ENCODE measurements at places on chromosomes 2 and 18. TPM values are rescaled to one million over a fixed set of nuclear protein-coding genes. Genes with fewer than 3 reads are reported as not detected.

- no peak for DNase-seq
These were observed 153.3 kb downstream of the LDLRAD4 start for GRCh38 chr18:13371689-13372418.

DNA sequence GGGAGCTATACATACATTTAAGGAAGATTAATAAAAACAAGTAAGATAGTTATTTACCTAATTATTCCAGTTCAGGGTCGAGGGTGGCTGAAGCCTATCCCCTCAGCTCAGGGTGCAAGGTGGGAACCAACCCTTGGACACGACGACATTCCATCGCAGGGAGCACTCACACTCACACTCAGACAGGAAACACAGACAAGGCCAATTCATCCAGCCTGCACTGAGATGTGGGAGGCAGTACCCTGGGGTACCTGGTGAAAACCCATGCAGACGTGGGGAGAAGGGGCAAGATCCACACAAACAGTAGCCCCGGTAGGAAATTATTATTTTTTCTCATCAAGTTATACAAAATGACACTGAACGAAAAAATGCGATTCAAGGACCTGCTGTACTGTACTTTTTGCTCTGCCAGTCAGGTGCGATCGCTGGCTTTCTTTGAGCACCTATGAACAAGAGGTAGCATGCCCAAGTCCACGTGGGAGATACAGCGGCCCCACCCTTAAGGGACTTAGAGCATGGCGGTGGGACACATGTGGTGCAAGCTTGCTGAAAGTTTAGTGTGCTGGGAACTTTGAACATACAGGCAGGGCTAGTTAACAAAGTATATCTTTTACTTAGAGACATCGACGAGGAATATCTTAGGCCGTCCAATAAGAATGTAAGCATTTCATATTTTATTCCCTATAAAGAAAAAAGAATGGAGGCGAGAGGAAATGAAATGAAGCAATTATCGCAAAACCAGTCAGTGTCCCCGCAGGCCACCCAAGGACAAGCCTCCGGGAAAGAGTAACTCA is 624 bp downstream of the METTL8 start:
- DNase-seq, result peak; percentile 44

DNA sequence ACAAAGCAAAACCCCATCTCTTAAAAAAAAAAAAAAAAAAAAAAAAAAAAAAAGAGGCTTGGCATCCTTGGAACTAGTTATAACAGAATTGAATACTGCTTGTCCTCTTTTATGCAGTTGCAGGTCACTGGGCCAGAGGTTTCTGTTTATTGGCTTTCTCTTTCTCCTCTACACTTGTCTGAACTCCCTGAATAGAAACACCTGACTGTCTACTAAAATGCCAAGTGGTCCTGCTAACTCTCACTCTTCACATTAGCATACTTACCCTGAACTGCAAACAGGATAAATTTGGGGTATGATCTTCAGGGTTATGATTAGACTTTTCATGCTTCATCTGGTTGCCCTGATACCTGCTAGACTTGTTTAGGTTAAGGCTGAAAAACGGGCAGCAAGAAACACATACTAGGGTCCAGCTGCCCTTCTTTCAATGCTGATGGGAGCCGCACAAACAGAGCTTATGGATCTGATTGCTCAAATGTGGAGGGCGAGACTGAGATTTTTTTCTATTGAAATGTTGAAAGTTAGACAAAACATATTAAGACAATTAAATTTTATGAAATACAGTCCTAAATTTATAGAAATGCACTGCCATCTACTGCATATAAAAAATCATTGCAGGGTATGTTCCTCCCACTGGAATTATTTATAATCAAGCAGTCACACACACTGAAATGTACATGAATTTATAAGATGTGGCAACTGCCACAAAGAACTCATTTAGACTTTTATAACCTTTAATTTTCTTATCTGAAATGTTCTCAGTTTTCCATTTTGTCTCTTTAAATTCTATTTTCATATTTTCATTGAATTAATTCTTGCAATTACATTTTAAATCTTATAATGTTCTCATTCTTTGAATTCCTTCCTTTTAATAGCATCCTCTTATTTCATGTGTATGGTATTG is 40.8 kb downstream of the GTF3C3 start:
- DNase-seq, result no peak

The FAM117B gene
- total RNA-seq, result 9.2 TPM

- no peak for DNase-seq
These were observed 31.3 kb downstream of the ACKR3 start for GRCh38 chr2:236600892-236601291.

The TEX44 gene
- total RNA-seq, result not detected

The FBXO36 gene
- total RNA-seq, result 2.4 TPM

The STPG4 gene
- not detected for total RNA-seq

- peak; percentile 80 for DNase-seq
These were observed 10.3 kb upstream of the HOXD1 start for GRCh38 chr2:176178038-176178756.

DNA sequence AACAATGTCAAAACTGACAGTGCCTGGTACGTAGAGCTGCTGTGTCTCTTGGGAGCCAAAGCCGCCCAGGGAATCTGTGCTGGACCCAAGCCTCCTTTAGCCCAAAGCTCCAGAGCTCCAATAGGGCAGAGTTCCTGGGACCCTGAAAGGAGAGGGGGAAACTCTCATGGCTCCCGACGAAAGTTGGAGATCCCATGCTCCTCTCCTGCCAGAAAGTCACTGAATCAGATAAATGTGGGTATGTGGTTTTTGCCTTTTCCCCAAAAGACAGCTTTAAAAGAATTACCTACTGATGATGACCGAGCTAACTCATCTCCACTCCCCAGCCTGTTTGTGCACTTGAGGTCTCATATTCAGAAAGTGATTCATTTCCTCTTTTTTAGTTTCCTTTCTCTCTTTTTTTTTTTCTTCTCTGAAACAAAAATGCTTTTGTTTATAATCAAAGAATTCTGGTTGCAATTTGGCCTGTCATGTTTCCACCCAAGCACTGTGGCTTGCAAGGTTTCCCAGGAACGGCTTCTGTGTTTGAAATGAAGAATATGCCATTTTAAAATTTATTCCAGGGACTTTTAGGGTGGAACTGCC is 14.1 kb upstream of the PMAIP1 start:
- DNase-seq, result no peak

The COL3A1 gene
- 82.8 TPM for total RNA-seq

GRCh38 chr2:169105476-169105875 is 36.1 kb downstream of the DHRS9 start:
- no peak for DNase-seq

The DRC1 gene
- total RNA-seq, result 5.0 TPM

GRCh38 chr2:68452158-68452900 is 14.8 kb downstream of the FBXO48 start:
- DNase-seq, result no peak

DNA sequence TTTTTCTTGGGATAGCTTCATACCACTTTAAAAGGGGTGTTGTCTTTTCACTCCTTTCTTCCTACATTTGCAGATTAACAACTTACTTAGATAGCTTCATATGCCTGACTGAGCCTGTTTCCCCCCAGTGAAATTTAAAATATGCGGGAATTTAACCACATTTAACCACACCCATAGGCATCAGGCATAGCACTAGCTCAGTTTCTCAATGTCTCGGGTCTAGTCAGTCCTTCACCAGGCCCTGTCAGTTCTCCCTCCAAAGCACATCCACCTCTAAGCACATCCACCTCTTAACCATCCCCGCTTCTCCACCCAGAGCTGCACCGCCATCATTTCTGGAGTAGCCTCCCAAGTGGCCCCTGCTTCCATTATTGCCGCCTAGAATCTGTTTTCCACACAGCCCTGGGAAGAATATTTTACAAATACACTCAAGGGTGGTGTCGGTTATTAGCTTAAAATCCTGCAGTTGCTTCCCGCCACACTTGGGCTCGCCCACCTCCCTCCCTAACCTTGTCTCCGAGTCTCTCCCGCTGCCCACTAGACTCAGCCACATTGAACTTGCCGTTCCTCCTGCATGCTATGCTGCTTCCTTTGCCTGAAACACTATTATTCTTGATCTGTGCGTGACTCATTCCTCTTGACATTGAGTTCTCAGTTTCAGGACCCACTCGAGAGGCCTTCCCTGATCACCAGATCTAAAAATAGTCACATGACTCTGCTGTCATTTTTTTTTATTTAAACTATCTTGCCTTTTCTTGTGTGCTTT is 68.3 kb downstream of the SPTBN1 start:
- DNase-seq, result no peak

The RAD51AP2 gene
- not detected for total RNA-seq

GRCh38 chr2:14988600-14988999 is 356.1 kb downstream of the LRATD1 start:
- no peak for DNase-seq

GRCh38 chr2:102050854-102051391 is 59.2 kb downstream of the IL1R2 start:
- DNase-seq, result no peak

The BOLL gene
- not detected for total RNA-seq

DNA sequence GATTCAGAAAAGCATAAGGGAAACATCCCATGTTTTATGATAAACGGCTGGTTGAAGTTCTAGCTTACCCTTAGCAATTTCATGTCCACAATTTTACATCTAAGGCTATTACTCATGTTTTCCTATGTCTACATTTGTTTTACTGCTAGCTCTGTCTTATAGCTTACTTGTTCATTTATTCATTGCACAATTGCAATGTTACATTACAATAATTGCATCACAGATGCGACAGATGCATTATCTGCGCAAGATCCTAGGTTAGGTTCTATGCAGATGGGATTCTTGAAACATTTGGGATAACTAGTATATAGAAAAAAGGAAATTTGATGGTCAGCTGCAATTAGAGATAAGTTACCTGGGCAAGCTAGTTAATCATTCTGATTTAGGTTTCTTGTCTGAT is 108.4 kb downstream of the ARHGAP28 start:
- no peak for DNase-seq

GRCh38 chr2:144942516-144943256 is 422.8 kb upstream of the ZEB2 start:
- DNase-seq, result no peak

GRCh38 chr2:237165405-237166276 is 80.0 kb downstream of the COPS8 start:
- DNase-seq, result no peak

GRCh38 chr2:238554468-238555315 is 128.0 kb downstream of the ASB1 start:
- DNase-seq, result no peak

DNA sequence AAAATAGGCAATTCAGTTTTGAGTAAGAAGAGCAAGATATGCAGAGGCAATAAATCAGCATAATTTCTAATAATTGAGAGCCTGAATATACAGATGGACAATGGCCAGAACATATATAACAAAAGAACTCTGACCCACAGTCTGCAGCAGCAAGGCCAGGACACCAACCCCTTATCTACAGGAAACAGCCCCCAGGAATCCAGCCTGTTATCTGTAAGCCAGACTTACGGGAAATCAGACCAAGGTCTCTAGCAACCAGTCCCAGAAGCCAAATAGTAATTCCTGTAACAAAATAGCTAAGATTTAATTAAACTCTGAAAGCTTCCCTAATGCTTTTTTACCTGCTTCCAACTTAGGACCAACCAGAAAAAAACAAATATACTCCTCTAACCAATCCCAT is 434.5 kb upstream of the GYPC start:
- no peak for DNase-seq

The FAM228A gene
- 1.4 TPM for total RNA-seq

The CRYGA gene
- not detected for total RNA-seq

GRCh38 chr18:77495982-77496690 is 246.5 kb downstream of the GALR1 start:
- DNase-seq, result no peak

DNA sequence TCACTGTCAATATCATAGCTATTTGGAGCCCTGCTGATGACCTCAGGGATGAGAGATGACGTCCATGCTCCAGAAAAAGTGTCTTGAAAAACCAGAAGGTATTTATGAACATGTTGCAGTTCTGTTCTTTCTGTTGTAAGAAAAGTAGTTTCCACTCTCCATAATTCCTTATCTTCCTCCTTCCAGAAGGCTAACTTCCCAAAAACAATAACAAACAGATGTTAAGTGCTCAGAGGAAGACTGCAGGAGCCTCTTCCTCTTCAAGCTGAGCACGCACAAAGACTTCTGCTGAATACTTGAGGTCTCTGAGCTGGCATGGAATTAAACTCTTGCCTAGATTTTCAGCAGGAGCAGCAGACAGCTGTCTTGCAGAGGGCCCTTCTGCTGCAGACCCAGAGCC is 434.5 kb upstream of the KLHL29 start:
- no peak for DNase-seq

The SALL3 gene
- total RNA-seq, result 0.24 TPM

DNA sequence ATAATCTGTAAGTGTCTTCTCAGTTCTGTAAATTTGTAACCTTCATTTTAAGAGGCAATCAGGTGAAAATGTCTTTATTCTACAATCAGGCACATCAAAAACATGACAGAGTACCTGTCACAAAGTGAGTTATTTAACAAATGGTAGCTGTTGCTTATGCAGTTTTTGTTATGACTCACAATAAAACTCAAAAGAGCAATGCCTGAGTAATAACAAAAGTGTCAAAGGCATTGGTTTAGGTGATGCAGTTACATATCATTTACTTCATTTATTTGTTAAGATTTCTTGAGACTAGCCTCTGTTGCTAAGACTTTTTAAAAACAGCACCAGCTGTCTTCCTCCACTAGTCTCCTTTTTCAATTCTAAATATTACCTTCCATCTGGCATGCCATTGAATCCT is 177.8 kb downstream of the KIAA1328 start:
- DNase-seq, result no peak

GRCh38 chr2:168198476-168199207 is 48.8 kb downstream of the STK39 start:
- DNase-seq, result no peak

DNA sequence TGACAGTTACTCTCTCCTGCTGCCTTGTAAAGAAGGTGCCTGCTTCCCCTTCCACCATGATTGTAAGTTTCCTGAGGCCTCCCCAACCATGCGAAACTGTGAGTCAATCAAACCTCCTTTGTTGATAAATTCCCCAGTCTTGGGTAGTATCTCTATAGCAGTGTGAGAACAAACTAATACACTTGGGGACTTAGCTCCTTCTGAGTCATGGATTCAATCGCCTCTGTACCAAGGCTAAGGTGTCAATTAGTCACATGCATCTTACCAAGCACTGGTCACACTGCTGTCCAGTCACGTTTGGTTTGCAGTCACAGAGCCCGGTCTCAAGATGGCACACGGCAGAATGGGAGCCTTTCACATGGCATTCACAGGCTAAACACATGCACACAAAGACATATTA is 100.6 kb downstream of the LAMA1 start:
- DNase-seq, result no peak

- peak; percentile 75 for DNase-seq
These were observed 65.0 kb downstream of the SH3RF3 start for GRCh38 chr2:109193807-109194619.

DNA sequence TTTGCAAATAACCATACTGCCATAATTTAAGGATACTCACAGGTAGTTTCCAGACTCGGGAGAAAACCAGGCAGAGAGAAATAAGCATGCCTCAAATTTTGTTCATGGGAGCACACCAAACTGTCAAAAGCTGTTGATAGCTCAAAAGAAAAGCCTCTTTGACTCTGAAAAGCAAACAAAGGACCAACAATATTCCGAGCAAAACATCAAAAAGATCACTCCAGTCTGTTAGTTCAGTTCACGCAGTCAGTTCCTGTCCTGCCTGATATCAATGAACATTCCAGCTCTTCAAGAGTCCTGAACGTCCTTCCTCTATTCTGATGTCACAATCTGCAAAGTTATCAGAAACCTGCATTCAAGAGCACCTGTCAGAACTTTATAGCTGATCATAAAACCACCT is 78.7 kb downstream of the RRM2 start:
- no peak for DNase-seq

The ASB18 gene
- total RNA-seq, result not detected

The PRKCE gene
- 64.5 TPM for total RNA-seq

The VWC2L gene
- not detected for total RNA-seq
